ENCODE measurements at places on chromosomes 16 and 17.

DNA sequence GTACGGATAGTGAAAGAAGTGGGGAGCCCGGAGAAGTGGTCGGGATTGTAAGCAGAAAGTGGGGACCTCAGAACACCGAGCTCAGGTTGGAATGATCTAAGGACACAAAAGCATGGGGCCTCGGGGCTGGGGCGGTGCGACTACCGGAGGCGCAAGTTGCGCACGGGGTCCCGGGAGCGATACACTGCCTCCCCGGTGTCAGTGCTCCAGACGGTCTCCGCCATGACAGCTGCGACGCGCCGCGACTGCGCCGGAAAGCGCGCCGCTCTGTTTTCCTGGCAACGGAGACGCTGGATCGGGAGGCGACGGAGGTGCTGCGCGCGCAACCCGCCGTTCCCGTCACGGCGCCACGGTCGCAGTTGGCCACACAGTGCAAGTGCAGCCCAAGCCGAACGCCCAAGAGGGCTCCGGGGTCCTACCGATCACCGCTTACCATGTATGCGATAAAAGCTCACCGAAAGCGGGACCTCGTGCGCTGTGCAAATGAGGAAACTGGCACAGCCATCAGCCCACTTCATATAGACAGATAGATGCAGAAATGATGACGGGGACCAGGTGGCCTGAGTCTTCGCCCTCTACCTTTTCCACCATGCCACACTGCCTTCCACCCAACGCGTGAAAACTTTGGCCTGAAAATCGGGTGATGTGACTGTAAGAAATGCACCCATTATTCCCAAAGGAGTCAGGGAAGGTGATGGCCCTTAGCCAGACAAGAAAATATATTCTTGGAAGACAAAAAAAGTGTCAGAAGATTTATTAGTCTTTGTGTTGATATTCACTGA lies at the start of gene MKS1:
Gene MKS1 (minus strand): TSS at position 249 of the 782 bp plus-strand sequence. CDS start 25 bp downstream, at position 224.
- DNase-seq = peak; percentile 93

- peak; percentile 53 for DNase-seq
Observed at GRCh38 chr16:29994600-29995323, 655 bp downstream of the HIRIP3 start.

GRCh38 chr16:58497935-58498334 lies 2.0 kb upstream of the NDRG4 start:
- DNase-seq = no peak

DNA sequence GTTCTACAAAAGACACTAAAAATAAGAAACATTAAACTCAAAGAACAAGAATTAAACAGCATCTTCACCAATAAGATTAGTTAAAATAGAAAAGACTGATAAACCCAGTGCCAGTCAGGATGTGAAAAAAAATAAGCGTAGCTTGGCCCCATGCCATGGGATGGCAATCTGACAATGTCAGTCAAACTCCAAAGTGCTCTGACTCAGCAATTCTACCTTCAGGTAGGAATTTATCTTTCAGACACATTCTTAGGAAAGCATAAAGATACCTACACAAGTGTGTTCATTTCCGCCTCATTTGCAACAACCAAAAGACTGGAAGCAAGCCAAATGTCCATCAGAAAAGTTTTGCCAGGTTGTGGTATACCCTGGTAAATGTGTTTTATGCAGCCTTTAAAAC lies 9.1 kb upstream of the MPO start:
- no peak for DNase-seq

DNA sequence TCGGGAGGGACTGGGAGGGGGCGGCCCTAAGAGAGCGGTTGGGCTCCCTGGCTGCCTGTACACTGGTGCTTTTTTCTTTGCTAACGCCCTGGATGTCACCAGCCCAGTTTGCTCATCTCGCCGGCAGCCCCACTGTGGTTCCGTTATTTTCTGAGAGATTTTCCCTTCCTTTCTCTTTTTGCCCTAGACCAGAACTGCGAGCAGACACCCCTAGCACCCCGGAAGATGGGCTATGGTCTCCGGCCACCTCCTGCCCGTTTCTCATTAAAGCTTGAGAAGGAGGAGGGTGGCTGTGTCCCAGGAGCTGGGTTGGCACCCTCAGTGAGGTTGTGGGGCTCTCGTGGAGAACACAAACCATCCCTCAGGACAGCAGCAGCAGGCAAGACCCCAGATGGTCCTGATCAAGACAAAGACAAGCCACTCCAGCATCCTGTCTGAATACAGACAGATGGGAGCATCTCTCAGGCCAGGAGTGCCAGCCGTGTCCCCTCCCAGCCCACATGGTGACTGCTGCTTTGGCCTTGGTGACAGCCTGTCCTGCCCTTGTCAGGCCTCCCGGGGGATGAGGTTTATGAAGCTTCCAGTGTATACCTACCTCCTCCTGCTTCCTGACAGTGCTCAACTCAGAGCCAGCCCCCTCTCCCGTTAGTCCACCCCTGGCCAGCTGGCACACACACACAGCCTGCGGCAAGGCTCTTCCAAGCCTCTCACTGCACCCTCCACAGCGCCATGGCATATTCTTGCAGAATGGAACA lies 77.2 kb downstream of the KCNJ12 start:
- no peak for DNase-seq
